ENCODE measurements at places on chromosomes 5 and 9.
A peak's percentile ranks its signal among the peaks of the same experiment; 100 is the strongest.

DNA sequence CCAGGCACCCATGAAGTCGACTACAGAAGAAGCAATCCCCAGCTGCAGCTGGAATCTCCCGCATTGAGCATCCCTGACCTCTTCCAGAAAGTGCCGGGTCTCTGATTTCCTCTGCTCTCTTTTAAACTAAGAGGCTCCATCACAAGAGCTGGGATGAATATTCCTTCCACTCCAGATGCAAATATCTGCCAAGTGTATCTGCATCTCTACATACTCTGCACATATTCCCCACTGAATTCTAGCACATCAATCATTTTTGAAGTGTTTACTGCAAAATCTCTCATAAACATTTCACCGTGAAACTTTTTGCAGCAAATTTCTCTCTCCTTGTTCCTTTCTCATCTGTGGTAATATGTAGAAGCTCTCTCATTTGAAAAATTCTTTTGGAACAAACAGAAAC is 161.5 kb downstream of the GABRB2 start:
- no peak for DNase-seq

DNA sequence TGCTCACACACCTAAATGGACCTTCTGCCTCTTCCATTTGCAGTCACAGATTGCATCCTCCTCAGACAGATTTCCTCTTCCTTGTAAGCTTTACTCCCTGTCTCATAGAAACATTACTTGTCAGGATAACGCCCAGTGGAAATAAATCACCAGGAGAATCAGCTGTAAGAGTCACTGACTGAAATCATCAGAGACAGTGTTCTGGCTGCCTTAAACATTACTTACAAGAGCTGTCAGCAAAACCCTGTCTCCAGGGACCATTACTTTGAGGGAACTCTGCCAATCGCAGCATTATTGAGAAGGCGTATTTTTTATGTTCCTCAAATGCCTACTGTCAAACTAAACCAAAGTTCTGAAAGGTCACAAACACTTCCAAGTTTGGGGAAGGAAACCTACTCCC is 5.9 kb downstream of the DPYSL3 start:
- DNase-seq, result peak; percentile 36

GRCh38 chr5:168984135-168984675 is 316.7 kb downstream of the SLIT3 start:
- DNase-seq, result no peak

- no peak for DNase-seq
Observed at GRCh38 chr5:90786756-90787155, 228.2 kb downstream of the ADGRV1 start.

GRCh38 chr9:127154390-127155191 is 32.2 kb upstream of the ANGPTL2 start:
- no peak for DNase-seq

GRCh38 chr9:136230365-136230764 is 15.2 kb downstream of the QSOX2 start:
- DNase-seq, result no peak

DNA sequence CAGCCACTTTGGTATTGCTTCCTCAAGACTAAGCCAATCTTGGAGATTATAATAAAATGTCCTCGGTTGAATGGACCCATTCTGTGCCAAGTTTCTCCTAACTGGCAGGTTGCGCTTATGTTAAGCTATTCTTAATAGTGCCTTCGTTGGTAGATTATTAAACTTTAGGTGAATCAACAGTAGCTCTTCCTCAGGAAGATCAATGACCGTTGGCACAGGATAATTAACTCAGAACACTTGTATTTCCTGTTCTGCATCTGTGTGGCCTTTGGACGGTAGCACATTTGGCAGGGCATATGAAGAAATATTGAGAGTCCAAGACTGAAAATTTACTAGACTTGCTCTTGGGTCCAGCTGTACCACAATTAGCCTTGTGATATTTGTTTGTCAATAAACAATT is 402.9 kb downstream of the MLLT3 start:
- DNase-seq, result peak; percentile 87

DNA sequence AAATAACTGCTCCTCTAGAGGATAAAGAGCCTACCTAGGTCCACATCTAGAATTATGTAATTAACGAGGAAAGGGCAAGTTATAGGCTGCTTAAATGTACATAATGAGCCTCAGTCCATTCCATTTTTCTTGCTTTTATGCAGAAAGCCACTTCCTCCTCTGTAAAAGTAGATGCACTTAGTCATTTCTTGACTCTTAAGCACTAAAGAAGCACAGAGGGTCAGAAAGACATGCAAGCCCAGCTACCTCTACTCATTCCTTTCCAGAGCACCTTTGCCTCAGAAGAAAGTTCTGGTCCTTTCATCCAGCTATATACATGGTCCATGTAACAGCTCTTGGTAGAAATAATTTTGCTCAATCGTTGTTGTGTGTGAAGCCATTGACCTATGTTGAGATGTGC is 308.0 kb upstream of the NREP start:
- no peak for DNase-seq

DNA sequence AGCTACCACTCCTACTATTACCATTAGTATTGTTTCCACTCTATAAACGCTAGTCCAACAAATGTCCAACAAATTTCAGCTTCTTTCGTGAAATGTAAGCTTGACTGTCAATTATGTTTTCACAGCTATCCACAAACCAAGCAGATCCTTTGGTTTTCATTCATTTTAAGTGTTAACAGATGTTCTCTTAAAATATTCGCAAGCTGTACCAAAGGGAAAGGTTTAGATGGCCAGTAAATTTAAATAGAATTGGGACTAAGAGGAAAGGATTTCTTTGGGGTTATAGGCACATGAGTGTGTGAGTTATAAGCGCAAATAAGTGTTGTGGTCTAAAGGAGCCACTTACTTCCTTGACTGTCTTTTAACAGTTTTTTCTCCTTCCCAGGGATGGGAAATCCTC is 136.8 kb upstream of the ADRA1B start:
- no peak for DNase-seq

GRCh38 chr9:101467690-101468089 is 32.1 kb upstream of the ALDOB start:
- DNase-seq, result no peak

DNA sequence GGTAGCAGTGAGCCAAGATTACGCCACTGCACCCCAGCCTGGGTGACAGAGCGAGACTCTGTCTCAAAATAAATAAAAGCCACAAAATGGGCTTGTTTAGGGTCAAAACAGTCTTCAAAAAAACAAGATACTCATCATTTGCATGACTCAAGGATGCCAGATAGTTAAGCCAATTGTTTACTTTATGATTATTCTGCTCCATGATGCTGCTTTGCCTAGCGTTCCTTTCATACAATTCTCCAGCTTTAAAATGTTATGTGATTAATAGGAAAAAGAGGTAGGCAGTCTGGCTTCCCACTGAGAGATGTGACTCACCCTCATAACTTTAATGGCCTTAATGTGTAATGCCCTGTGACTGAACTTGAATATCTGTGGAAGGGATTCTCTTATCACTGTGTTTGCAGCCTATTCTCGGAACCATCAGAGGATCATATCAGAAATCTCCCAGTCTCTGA is 364.6 kb upstream of the TRPC7 start:
- DNase-seq, result peak; percentile 88

DNA sequence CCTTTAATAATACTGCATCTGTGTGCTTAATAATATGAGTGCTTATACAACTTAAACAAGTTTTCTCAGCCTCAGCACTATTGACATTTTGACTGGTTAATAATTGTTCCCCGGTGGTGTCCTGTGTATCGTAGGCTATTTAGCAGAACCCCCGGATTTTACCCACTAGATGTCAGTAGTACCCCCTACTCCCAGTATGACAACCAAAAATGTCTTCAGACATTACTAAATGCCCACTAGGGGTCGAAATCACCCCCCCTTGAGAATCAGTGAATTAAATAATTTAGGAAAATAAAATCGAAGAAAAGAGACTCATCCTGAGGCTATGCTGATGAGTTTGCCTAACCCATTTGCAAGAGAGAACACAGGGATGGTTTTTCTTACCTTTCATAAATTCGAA is 166.3 kb downstream of the ATP10B start:
- DNase-seq, result peak; percentile 25

- DNase-seq, result peak; percentile 31
Observed at GRCh38 chr5:151383011-151383410, 35.7 kb upstream of the SLC36A2 start.

- DNase-seq, result no peak
Observed at GRCh38 chr9:129331772-129332500, 153.9 kb upstream of the IER5L start.

- DNase-seq, result peak; percentile 74
Observed at GRCh38 chr9:118992813-118993794, 376.1 kb downstream of the BRINP1 start.

DNA sequence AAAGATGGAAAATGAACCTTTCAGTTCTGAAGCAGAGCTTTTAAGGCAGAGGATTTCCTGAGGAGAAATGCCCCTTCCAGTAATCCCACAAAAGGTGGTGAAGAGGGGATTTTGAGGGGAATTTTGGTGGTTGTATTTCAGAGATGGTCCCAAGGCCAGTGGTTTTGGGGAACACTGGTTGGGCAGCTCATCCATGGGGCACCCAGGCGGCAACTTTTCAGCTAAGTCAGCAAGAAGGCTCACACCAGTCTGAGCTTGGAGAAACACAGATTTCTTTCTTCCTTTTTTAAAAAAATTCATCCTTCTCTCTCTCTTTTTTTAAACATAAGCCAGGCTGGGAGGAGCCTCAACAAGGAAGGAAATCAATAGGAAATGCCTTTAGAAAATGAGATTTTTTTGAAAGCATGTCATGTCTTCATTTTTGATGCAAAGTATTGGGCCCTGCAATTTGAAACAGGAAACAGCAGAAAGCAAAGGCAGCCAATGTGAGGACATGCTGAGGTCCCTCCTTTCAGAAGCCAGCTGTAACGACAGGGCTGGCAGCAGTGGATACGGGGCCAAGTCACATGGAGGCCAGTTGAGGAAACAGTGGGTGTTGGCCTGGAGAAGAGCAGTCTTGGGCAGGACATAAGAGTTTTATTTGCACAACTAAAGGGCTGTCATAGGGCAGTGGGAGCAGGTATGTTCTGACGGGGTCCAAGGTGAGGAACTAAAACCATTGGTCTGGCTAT is 155.3 kb upstream of the KLF4 start:
- no peak for DNase-seq
